ENCODE measurements at places on chromosomes 2 and 18. TPM values are rescaled to one million over a fixed set of nuclear protein-coding genes. Genes with fewer than 3 reads are reported as not detected.

The MAB21L4 gene
- 0.81 TPM for total RNA-seq

GRCh38 chr2:167607731-167608130 lies 639.7 kb downstream of the STK39 start:
- no peak for DNase-seq

DNA sequence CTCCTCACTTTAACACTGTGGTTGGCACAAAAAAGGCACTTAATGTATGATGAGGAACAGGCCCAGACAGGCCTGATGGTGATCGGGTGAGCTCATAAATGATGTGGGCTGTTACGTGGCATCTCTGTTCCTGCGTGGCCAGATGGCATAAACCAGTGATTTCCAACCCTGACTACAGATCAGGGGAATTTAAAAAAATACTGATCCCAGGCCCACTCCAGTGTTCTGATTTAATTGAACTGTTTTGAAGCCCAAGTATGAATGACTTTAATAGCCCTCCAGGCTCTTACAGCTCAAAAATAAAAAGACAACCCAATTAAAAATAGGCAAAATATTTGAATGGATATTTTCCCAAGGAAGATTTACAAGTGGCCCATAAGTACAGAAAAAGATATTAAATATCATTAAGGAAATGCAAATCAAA lies 48.2 kb downstream of the LIPG start:
- DNase-seq: no peak

- DNase-seq: no peak
Observed at GRCh38 chr2:636641-637405, 40.4 kb downstream of the TMEM18 start.

- DNase-seq: no peak
Observed at GRCh38 chr2:222194669-222195068, 104.1 kb downstream of the PAX3 start.

GRCh38 chr2:177391822-177392372 lies 676 bp upstream of the AGPS start:
- DNase-seq: no peak

DNA sequence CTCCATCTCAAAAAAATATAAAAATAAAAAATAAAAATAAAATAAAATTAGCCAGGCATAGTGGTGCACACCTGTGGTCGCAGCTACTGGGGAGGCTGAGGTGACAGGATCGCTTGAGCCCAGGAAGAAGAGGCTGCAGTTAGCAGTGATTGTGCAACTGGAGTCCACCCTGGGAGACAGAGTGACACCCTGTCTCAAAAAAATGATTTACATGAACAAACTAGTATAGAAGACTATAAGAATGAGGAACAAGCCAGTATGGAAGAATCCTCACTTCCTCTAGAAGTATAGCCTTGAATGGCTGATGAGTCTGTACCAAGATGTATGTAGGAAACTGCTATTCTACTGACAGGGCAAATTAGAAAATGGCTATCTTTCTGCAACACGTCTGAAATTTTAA lies 10.9 kb downstream of the YES1 start:
- no peak for DNase-seq

The POTEI gene
- not detected for total RNA-seq

GRCh38 chr2:48578313-48578712 lies 39.3 kb upstream of the GTF2A1L start:
- no peak for DNase-seq

GRCh38 chr2:217934321-217935131 lies 68.3 kb downstream of the TNS1 start:
- DNase-seq: peak; percentile 71

Data from epithelial cell of proximal tubule (primary cell).